C1 segment of cervical spinal cord (tissue), 14 donors: ENCODE measurements at places on chromosomes 3 and 15.

DNA sequence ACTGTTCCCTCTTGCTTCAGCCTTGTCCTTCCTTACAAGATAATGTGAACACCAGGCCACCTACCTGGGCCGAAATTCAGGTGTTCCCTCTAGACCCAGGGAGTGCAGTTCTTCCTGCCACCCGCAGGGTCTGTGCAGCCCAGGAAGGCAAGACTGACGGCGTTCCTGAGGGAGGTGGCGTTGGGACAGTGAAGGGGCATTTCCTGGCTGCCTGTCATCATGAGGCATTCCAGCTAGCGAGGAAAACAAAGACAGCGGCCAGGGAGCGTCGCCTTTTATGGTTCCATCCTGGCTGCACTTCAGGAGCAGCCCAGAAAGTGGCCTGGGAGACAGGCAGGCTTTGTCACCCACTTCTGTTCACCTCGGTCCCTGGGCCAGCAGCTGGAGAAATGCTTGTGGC, 84.8 kb upstream of the WNT5A start:
- no peak for DNase-seq

GRCh38 chr3:9204253-9204992, 45.0 kb downstream of the SRGAP3 start:
- no peak for DNase-seq

GRCh38 chr3:196645897-196646665, 6.6 kb downstream of the NRROS start:
- DNase-seq: no peak

- no peak for DNase-seq
Measured at GRCh38 chr15:87871731-87872320, 384.7 kb downstream of the NTRK3 start.

- DNase-seq: no peak
Measured at GRCh38 chr3:191331388-191331787, 1.1 kb upstream of the UTS2B start.

DNA sequence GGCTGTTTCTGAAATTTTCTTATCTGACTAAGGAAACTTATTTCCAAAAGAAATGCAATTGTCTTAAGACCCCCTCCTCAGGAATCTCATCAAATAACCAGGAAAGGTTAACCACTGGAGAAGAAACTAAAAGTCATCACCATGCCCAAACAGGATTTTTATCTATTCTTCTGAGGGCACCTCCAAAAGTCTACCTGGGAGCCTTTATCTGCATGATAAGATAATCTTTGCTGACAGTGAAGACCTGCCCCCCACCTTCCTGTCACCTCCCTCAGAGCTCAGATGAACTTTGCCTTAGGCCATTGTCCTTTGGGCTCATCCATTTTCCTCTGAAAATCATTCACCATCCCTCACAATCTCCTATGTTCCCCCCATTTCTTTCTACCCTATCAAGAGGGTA, 137.3 kb upstream of the SMAD3 start:
- no peak for DNase-seq

DNA sequence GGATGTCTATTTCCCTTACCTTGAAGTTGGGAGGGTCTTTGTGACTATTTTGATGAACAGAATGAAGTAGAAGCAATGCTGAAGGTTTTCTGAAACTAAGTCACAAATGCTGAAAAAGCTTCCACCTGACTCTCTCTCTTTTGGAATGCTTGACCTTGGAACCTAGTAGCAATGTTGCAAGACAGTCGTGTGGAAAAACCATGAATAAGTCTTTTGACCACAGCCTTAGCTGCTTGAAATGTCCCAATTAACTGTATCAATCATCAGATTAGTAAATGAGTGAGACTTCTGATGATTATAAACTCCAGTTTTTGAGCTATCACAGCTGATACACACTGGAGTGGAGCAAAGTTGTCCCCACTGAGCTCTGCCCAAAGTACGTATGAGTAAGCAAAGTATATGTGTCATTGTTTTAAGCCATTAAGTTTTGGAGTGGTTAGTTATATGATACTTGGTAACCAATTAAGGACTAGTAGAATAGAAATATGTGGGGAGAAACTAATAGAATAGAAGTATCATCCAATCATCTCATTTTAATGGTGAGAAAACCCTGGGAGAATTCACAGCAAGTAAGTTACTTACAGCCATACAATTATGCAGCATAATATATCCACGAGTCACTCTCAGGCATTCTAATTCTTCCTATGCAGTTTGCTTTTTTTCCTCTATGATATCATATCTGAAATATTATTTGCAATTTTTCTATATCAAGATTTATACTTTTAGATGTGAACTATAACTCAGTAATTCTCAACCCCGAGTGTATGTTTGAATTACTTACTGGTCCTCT, 1010.6 kb downstream of the ROBO2 start:
- no peak for DNase-seq

GRCh38 chr3:107833043-107833442, 257.8 kb downstream of the CD47 start:
- DNase-seq: no peak

DNA sequence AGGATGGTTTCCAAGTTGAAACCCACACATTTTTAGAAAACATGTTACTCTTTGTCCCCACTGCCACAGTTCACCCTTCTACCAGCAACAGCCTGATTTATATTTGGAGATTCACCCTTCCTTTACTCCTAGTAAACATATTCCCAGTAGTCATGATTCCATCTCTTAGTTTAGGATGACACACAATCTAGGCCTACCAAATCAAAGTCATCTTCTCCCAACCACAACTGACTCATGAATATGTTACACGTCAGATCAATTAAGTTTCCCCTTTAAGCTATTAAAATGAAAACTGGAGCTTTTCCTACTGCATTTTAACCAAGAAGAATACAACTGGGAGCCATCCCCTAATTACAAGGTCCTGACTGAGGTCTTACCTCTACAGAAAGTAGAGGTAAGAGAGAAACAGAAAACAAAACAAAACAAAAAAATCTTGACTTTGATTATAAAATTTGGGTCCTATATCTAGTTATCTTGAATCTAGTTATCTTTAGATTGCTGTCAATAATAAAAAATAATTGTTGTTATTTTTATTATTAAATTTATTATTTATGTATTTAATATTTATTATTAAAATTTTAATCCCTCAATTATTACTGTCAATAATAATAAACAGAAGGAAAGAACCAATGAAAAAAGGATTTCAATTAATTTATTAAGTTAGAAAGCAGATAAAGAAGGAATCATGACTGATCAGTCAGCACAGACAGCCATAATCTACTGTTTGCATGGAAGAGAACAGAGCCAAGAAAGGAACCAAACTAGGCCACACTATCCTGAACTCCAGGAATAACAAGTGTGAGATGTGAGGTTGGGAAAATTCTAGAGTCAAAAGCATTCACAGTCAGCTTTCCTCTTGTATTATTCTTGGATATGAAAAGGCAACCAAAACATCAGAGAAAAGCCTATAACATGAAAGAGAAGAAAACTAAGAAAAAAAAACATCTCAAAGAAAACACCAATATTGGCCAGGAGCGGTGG, 12.5 kb downstream of the DPH6 start:
- DNase-seq: no peak

DNA sequence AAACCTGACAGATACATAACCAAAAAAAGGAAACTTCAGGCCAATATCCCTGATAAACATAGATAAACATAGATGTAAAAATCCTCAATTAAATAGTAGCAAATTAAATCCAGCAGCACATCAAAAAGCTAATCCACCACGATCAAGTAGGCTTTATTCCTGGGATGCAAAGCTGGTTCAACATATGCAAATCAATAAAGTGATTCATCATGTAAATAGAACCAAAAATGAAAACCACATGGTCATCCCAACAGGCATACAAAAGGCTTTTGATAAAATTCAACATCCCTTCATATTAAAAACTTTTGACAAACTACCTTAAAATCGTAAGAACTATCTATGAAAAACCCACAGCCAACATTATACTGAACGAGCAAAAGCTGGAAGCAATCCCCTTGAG, 882.2 kb downstream of the NTRK3 start:
- no peak for DNase-seq

DNA sequence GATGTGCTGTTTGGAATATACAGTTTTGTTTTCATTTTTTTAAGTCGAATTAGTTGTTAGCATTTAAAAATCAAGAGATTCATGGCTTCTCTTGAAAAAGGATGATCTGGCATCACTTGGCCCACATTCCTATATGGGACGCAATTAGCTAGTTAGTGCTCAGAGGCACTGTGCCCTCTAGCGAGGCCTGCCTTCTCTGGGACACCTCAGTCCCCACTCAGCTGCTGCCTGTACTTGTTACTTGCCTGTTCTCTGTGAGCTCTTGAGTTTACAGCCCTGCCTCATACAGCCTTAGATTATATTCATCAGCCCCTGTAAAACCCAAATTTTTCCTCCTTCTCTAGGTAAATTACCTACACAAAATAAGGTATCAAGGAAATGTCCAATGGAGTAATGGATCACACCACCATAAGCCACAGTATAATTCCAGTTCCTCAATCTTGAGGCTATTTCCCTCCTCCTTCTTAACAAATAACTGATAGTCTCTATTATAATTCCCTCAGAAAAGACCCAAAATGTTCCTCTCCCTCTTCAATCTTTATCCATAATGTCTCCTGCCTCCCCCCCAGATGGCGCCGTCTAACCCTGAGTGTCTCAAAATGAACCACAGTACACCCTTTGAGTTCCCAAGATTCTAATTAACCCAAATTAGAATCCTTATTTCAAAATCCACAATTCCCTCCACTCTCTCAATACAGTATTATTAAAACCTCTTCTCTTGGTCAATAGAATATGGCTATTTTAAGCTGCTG, 2.7 kb downstream of the ZMAT3 start:
- DNase-seq: no peak

DNA sequence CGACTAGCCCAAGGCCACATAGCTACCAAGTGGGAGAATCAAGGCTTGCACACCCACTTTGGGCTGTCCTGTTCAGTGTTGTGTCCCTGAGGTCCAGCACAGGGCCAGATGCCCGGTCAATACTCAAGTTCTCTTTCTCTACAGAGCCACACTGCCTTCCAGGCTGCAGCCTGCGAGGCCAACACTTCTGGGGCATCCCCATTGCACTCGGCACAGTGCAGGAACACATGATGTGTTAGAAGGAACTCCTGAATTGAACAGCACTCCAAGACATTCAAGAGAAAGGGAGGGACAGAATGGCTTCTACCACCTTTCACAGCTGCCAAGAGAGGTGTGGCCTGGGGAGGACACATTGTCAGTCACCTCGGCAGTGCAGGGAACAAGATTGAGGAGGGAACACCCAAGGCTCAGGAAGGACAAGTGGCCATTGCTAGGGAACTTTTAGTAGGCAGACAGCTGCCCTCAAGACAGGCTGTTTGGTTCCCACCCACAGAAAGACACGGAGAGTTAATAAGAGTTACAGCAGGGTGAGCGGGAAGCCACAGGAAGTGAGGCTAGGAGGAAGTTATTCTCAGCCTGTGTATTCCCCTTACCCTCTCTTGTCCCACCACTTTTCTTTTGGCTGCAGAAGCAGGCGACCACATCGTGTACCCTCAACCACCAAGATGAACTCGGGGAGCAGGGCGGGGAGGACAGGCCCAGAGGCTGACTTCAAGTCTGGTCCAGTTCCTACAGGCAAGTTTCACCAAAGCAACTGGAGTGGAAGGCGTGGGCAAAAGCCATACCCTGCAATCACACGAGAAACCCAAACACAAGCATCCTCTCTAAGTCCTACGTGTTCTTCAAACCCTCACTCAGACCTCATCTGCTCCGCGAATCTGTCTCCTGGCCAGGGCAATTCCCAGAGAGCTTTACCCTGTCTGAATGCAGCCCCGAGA, 69.4 kb downstream of the SRGAP3 start:
- peak; percentile 44 for DNase-seq

DNA sequence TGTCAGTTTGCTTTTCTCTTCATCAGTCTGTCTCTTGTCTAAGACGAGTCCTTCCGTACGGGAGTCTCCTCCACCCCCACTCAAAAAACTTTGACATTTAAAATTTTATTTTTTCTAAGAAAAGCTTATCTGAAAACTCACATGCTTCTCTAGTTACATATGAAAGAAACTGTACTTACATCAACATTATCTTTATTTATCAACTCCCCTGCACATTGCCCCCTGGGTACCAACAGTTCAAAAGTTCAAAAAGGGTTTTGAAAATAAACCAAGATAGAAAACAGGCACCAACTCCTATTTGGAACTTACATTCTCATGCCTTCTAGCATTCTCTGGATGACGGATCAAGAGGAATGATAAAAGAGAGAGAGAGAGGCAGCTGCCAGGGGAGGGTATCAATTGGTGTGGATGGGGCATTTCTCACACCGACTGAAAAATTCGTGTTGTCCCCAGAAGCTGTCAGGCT, 182.5 kb downstream of the FOXP1 start:
- no peak for DNase-seq

GRCh38 chr3:129890125-129890524, 3.4 kb downstream of the TMCC1 start:
- DNase-seq: no peak

DNA sequence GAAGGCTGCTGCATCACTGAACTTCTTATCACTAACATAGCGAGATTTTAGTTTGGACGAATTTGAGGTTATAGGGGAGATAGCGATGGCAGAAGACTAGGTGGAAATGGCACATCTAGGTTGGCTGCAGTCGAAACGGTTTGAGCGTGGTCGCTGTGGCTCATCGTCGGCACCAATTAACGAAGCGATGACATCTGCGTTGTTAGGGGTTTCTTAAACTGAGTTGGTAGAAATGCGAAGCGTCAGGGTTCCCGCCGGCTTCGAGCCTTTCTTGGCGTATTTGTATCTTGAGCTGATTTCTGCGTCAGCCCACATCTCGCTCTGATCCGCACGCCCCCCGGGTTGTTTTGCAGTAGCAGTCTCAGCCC, 319 bp downstream of the LNP1 start:
- DNase-seq: peak; percentile 64

- DNase-seq: no peak
Measured at GRCh38 chr15:85757939-85758654, 36.6 kb downstream of the KLHL25 start.

DNA sequence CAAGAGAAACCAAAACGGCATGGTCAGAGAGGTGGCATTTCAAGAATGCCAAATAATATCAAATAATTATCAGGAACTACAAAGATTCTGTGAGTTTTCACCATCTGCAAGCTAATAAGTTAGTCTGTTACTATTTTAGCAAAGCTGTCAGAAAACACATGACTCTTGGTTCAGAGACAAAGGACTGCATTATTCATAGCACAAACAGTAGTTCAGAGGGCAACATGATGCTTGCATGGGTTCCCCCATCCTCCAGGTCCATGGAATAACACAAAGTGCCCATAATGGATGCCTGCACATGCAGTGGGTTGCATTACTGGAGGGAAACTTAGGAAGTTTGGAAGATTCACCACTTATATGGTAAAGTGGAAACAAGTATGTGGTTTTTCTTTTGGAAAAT, 228.8 kb upstream of the ALCAM start:
- DNase-seq: no peak

GRCh38 chr15:81273855-81274254, 50.1 kb downstream of the STARD5 start:
- no peak for DNase-seq

DNA sequence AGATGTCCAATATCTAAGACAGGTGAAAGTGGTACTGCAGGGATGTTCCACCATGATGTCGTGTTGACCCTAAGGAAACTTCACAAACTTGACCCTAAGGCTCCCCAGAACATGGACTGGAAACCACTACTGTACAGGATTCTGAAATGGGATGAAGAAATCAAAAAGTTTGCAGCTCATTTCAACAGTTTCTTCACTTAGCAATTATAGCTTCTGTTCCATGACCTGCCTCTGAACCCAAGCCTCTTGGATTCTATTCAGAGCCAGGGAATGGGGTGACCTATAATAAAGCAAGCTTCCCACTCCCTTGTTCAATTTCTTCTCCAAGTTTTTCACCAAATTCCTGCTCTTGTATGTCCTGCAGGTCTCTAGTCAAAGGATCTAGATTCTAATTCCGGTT, 40.7 kb downstream of the DUT start:
- DNase-seq: no peak
